Lower lobe of right lung (tissue), 2 donors: ENCODE measurements at places on chromosomes 4 and X. TPM values are rescaled to one million over a fixed set of nuclear protein-coding genes. Genes with fewer than 3 reads are reported as not detected.

NLGN3 gene
- 1.3 TPM for total RNA-seq

DNA sequence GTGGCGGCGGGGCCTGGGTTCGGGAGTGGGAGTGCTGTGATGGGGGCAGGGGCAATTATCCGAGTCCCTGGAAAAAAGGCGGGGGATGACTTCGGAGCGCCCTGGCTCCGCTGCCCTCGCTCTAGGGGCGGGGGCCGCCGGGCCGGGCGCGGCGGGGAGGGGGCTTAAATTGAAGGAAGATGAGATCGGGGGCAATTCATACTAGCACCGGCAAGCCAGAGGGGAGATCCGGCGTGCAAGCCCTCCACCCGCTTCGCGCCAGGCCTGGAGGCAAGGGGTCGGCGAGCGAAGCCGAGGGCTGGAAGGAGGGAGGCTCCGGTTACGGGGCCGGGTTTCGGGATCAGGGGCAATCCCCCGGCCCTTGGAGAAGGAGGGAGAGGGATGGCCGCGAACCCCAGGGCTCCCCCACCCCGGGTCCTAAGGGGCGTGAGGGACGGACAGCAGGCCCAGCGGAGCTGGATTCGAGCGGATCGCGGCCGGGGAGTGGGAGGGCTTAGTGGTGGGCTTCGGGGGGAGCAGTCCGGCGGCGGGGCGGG lies 1.2 kb downstream of the BCORL1 start:
- H3K4me3 ChIP-seq: no peak overlapping the region
- no peaks in the 10 kb centered on the region for H3K36me3 ChIP-seq
- H3K4me1 ChIP-seq: no peaks in the 10 kb centered on the region
- DNase-seq: peak; percentile 48
- H3K27me3 ChIP-seq: no peaks in the 10 kb centered on the region

ADGRL3 gene
- total RNA-seq: 6.0 TPM

PCGF3 gene
- 44.8 TPM for total RNA-seq

GRCh38 chr4:1462009-1462767 lies 55.9 kb upstream of the NKX1-1 start:
- H3K36me3 ChIP-seq: no peaks in the 10 kb centered on the region
- H3K4me3 ChIP-seq: no peak overlapping the region
- peaks cover 71% of the 10 kb centered on the region for H3K27me3 ChIP-seq
- no peaks in the 10 kb centered on the region for H3K4me1 ChIP-seq
- no peak overlapping the region for H3K27ac ChIP-seq

- no peak overlapping the region for H3K4me3 ChIP-seq
- no peaks in the 10 kb centered on the region for H3K27me3 ChIP-seq
- no peak overlapping the region for H3K27ac ChIP-seq
- H3K4me1 ChIP-seq: no peaks in the 10 kb centered on the region
- no peak for DNase-seq
- H3K36me3 ChIP-seq: no peaks in the 10 kb centered on the region
Measured at GRCh38 chr4:23365086-23365485, 524.8 kb downstream of the PPARGC1A start.

DNA sequence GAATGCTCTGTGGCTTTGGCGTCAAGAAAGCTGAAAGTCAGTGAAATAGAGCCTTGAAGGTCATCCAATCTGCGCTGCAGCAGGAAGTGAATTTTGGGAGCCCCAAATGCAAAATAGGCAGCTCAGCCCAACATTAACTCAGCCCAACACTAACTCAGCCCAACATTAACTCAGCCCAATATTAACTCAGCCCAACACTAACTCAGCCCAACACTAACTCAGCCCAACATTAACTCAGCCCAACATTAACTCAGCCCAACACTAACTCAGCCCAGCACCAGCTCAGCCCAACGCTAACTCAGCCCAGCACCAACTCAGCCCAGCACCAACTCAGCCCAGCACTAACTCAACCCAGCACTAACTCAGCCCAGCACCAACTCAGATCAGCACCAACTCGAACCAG lies 71.5 kb downstream of the SORBS2 start:
- H3K27ac ChIP-seq: no peak overlapping the region
- H3K4me1 ChIP-seq: peaks cover 22% of the 10 kb centered on the region
- no peaks in the 10 kb centered on the region for H3K27me3 ChIP-seq
- no peaks in the 10 kb centered on the region for H3K36me3 ChIP-seq
- DNase-seq: no peak
- H3K4me3 ChIP-seq: no peak overlapping the region

FRMPD3 gene
- total RNA-seq: 0.24 TPM

DNA sequence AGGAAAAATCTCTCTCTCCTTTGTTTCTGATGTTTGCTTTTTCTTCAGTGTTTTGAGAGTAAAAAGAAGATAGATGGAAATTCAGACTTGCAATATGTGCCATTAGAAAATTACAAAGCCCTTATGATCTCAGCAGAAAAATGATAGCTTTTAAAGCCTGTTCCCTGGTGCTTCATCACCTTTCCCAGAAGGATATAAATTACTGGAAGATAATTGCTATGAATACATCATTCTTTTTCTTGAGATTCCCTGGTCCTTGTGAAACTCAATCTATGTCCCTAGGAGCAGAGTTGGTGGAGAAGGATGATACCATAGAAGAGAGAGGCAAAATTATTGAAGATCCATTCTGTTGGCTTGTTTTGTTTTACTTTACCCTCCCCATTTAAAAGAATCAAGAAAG lies 86.5 kb downstream of the GLRA3 start:
- H3K4me1 ChIP-seq: no peaks in the 10 kb centered on the region
- no peaks in the 10 kb centered on the region for H3K36me3 ChIP-seq
- H3K27me3 ChIP-seq: no peaks in the 10 kb centered on the region

DNA sequence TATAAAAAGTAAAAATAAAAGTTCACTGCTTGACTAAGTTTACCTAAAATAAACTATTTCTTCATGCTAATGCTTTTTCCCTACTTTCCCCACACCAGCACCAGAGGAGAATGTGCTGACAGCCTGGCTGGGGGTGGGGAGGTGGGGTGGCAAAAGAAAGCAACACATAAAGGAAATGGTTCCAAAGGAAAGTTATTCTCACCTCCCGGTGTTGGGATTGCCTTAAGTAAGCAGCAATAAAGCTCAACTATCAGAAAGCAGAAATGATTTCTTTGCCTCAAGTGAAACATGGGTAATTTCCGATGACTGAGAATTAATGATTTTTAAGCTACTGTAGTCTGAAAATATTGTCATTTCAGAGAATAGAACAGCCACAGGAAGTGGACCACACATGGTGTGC lies 84.5 kb upstream of the DKK2 start:
- H3K27me3 ChIP-seq: no peaks in the 10 kb centered on the region
- no peak for DNase-seq
- H3K4me3 ChIP-seq: no peak overlapping the region
- H3K36me3 ChIP-seq: no peaks in the 10 kb centered on the region

DNA sequence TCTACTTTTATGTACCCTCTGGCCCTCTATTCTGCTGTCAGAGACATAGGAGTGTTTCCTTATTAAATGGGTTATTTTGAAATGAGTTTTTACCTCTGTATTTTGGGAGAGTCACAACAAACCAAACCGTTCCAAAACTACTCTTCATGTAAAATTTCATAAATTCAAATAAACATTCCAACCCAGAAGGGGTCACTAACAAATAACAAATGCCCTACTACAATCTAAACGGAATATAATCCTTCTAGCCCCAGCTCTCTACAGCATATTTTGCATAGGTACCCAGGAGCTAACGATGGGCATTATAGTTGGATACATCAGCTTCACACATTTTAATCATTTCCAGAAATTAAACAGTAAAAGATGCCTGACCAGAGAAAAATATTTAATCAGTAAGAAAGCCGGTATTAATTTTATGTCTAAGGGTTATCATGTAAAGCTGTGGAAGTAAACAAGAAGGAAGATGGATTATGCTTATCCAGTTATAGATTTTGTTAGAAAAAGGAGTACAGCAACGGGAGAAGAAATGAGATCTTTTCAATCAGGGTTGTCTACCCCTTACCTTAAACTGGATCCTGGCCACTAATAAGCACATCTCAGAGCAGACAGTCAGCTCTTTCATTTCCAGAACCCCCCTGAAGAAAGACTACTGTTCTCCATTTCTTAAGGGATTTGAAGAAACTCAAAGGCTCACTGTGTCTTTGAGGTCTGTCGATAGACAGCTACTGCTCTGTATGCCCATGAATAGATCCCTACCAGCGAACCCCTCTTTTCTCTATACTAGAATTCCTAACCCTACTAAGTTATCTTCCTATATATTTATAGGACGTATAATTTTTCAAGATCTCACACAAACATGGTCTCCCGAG lies 1.2 kb downstream of the UGDH start:
- H3K4me1 ChIP-seq: peaks cover 27% of the 10 kb centered on the region
- peak overlapping the region; percentile 98 for H3K4me3 ChIP-seq
- DNase-seq: no peak
- H3K27me3 ChIP-seq: no peaks in the 10 kb centered on the region
- H3K36me3 ChIP-seq: no peaks in the 10 kb centered on the region

TMEM192 gene
- 23.3 TPM for total RNA-seq

ARL9 gene
- not detected for total RNA-seq

- H3K27ac ChIP-seq: no peak overlapping the region
- H3K4me1 ChIP-seq: peaks cover 11% of the 10 kb centered on the region
- no peak for DNase-seq
Measured at GRCh38 chr4:15784959-15785634, 7.0 kb downstream of the CD38 start.

- H3K4me1 ChIP-seq: no peaks in the 10 kb centered on the region
- H3K36me3 ChIP-seq: no peaks in the 10 kb centered on the region
- no peak overlapping the region for H3K27ac ChIP-seq
Measured at GRCh38 chrX:44157283-44157682, 184.1 kb upstream of the NDP start.

GYPA gene
- total RNA-seq: not detected

GSX2 gene
- total RNA-seq: not detected

DNA sequence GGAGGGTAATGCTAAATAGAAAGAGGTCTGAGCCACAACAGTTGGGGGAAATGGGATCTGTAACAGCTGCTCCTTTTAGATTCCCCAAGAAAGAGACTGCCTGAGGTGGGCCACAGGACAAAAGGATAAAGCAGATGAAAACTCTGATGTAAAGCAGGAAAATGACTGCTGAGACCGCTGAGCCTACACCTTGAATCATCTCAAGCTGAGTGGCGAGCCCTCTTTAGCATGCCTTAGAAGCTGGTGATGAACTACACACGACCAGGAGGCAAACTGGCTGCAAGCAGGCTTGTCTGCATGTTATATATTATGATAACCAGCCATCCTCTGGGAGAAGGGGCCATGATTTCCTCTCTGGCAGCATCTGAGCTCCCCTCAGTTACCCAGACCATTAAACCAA lies 88.4 kb downstream of the TTC29 start:
- no peaks in the 10 kb centered on the region for H3K4me1 ChIP-seq
- no peak overlapping the region for H3K27ac ChIP-seq
- no peaks in the 10 kb centered on the region for H3K27me3 ChIP-seq
- H3K4me3 ChIP-seq: no peak overlapping the region
- no peak for DNase-seq

DNA sequence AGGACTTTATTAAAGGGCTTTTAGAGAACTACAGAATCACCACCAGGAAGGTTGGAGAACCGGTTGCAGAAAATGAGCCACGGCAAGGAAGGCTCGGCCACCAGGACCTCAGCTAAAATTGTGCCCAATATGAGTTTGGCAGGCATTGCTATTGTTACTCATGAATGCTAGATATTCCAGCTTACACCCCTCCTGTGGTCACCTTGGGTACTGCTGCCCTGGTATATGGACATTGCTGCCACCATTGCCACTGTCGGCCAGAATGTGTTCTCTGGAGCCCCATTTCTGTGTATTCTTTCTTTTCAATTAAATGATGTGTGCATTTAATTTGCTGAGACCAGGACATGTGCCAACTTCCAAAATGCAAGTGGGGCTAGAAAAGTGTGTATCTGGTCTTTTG lies 626.7 kb upstream of the BOD1L1 start:
- peak; percentile 55 for DNase-seq
- no peaks in the 10 kb centered on the region for H3K4me1 ChIP-seq
- no peaks in the 10 kb centered on the region for H3K27me3 ChIP-seq
- H3K27ac ChIP-seq: no peak overlapping the region

HTR2C gene
- total RNA-seq: not detected

GRCh38 chrX:94676285-94676684 lies 1002.3 kb downstream of the FAM133A start:
- no peaks in the 10 kb centered on the region for H3K36me3 ChIP-seq
- no peak for DNase-seq
- no peak overlapping the region for H3K4me3 ChIP-seq
- no peak overlapping the region for H3K27ac ChIP-seq
- no peaks in the 10 kb centered on the region for H3K27me3 ChIP-seq

DNA sequence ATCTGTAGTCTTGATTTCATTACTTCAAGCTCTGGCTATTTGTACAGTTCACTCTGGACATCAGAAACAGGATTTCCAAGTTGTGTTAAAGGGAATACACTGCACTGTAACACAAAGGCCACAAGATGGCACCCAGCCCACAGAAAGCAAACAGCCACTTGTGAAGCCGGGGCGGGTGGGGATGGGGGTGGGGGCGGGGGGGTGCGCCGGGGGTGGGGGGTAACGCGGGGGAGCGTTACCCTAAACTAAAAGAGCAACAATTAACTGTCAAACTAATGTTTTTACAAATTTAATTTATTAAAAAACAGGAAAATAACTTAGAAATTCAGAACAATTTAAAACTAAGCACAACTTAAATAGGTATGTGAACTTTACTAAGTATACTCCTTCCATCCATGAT lies 27.3 kb downstream of the PRDX4 start:
- H3K27me3 ChIP-seq: no peaks in the 10 kb centered on the region
- H3K27ac ChIP-seq: no peak overlapping the region
- H3K4me1 ChIP-seq: no peaks in the 10 kb centered on the region
- H3K4me3 ChIP-seq: no peak overlapping the region

PCDH7 gene
- 4.7 TPM for total RNA-seq

NIPAL1 gene
- total RNA-seq: 1.3 TPM

DNA sequence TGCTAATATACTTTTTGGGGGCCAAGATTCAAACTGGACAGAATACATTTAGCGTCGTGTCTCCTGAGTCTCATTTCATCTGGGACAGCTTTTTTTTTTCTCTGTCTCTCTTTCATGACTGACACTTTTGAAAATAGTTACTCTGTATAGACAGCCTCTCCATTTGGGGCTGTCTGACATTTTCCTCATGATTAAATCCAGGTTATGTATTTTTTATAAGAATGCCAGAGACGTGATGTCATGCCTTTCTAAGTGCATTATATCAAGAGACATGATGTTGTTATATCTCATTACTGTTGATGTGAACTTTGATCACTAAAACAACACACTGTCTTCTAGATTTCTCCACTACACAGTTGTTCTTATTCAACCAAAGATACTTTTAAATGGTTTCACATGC lies 199.0 kb downstream of the BANK1 start:
- H3K4me3 ChIP-seq: no peak overlapping the region
- no peak overlapping the region for H3K27ac ChIP-seq
- no peaks in the 10 kb centered on the region for H3K4me1 ChIP-seq
- DNase-seq: no peak
- no peaks in the 10 kb centered on the region for H3K36me3 ChIP-seq
- H3K27me3 ChIP-seq: no peaks in the 10 kb centered on the region

GRCh38 chr4:186216465-186217024 lies 10.8 kb upstream of the KLKB1 start:
- no peak overlapping the region for H3K4me3 ChIP-seq
- H3K27ac ChIP-seq: no peak overlapping the region
- H3K36me3 ChIP-seq: no peaks in the 10 kb centered on the region
- no peaks in the 10 kb centered on the region for H3K4me1 ChIP-seq

- no peaks in the 10 kb centered on the region for H3K36me3 ChIP-seq
- DNase-seq: no peak
- H3K4me1 ChIP-seq: no peaks in the 10 kb centered on the region
Measured at GRCh38 chr4:183855323-183856190, 49.5 kb upstream of the STOX2 start.

PABPC1L2B gene
- not detected for total RNA-seq

MAOA gene
- total RNA-seq: 159 TPM

TAF7L gene
- not detected for total RNA-seq

CPLX1 gene
- total RNA-seq: 3.9 TPM
